Right ventricle myocardium inferior (tissue), 1 donor: ENCODE measurements at places on chromosomes 7 and 10.

DNA sequence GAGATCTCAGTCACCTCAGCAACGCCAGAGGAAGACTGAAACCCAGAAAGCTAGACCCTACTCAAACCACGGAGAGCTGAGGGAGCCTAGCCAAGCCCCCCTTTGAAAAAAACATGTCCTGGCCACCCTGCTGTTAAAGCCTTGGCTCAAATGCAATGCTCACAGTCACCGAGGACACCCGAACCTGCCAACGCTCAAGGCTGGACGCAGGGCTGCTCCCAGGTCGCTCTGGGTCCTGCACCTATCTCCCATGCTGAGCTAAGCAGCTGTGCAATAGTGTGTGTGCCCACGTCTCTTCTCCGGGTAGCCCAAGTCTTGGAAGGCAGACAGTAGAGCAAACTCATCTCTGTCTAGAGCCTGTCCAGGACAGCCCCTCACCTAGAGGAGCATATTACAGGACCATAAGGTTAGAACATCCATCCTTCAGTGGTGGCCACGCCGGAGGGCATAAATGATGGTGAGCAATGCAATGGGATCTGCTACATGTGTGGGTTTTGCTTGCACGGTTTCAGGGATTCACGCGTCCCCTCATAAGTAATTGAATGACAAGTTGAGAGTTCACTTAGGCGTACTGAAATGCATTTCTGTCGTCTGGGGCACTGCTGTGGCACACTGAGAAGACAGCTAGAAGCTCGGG is 94.2 kb upstream of the DDC start:
- DNase-seq = no peak

- no peak for DNase-seq
Measured at GRCh38 chr10:26048756-26049155, 114.7 kb downstream of the MYO3A start.

GRCh38 chr7:97179454-97180104 is 62.1 kb downstream of the SDHAF3 start:
- no peak for DNase-seq

- no peak for DNase-seq
Measured at GRCh38 chr7:138773817-138774216, 24.0 kb upstream of the TMEM213 start.

- DNase-seq = no peak
Measured at GRCh38 chr10:14102056-14102455, 228.7 kb downstream of the FRMD4A start.

GRCh38 chr10:90604636-90605035 is 253.2 kb downstream of the HTR7 start:
- no peak for DNase-seq

DNA sequence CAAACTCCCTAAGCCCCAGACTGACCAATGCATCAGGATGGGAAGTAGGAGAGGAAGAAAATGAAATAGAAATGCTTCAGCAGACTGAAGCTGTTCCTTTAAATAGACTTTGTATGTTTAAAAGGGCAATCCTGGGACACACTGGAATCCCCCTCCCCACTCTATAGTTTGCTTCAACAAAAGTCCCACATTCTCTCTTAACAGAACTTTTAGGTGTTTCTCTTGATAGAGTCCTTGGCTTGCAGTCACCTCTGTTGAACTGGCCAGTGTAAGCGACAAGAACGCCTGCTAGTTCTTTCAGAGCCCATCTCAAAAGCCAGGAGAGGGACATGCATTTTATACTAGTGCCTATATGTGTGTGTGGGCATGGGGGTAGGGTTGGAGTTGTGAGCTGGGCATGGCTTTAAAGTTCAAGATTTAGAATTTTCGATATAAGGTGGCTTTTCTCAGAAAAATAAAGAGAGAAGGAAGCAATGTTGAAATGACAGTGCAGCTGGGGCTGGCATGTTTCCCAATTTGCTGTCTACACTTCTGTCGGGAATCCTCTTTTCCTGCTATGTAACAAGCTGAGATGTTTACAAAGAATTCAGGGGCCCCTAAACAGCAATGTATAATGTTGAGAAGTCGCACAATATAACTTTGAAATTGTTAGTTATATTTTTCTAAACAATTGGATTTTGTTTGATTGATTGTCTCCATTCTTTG is 2.1 kb downstream of the TBX20 start:
- DNase-seq = no peak

DNA sequence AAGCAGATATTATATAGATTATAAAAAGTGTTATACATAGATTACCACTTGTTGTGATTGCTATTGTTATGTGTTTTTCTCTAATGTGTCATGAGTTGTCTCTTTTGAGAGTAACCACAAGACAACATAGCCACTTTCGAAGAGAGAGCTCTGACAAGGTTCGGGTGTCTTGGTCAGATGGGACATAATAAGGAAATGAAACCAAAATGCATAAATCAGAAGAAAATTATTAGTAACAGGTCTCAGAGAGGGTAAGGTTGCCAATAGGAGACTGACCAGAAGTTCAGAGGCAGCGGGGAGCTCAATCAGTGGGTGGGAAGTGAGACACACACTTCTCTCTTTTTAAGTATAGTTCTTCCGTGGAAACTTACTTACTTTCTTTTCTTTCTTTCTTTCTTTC is 639.2 kb upstream of the POT1 start:
- no peak for DNase-seq

DNA sequence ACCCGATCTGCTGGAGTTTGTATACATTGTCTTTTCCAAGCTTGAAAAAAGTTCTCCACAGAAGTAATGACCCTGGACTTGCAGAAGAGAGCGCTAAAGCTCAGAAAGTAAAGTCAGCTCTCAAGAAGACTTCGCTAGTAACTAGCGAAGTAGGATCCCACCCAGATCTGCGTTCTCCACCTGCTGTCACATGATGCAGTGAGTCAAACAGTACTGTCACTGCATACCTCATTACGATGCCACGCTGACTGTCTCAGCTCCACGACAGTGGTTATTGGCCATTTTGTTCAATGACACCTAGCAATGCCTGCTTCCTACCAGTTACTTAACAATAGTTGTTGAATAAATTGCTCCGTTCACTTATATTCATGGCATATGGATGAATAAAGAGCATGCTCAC is 29.7 kb upstream of the SEC61G start:
- DNase-seq = no peak

GRCh38 chr7:2794836-2795636 is 49.1 kb downstream of the GNA12 start:
- no peak for DNase-seq

- no peak for DNase-seq
Measured at GRCh38 chr7:79377097-79377496, 76.4 kb downstream of the MAGI2 start.
